ENCODE measurements at places on chromosomes 4 and X.

DNA sequence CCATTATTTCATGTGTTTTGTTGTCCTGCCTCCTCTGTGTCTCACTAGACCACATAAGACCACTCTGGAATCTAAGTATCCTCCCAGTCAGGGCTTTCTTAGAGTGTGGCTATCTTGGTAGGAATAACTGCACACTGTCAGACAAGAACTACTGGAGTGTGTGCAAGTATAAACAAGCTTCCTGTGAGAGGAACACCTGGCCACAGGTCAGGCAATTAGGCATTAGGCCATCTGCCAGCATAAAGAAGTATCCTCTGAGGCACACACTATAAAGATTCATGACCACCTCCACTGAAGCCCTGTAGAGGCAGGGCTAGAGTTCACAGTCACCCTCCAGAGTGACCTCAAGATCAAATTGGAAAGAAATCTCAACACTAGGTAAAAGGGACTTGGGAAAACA is 507.0 kb upstream of the PABPC4L start:
- DNase-seq = no peak

DNA sequence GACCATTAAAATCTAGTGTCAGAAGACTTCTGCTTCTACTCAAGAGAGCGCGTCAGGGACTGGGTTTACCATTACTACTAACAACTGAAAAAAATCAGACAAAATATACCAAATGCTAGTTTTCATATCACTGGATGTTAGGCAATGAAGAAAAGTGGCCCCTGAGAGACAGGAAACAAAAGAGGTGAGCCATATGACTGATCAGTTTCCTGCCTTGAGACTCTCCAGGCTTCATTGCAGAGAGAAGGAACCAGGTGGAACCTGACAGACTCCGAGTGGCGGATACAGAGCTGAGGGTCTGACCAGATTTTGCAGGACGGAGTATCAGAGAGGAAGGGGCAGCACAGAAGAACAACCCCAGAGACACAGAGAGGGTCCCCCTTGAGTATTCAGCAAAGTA is 86.3 kb downstream of the C4orf51 start:
- DNase-seq = no peak

DNA sequence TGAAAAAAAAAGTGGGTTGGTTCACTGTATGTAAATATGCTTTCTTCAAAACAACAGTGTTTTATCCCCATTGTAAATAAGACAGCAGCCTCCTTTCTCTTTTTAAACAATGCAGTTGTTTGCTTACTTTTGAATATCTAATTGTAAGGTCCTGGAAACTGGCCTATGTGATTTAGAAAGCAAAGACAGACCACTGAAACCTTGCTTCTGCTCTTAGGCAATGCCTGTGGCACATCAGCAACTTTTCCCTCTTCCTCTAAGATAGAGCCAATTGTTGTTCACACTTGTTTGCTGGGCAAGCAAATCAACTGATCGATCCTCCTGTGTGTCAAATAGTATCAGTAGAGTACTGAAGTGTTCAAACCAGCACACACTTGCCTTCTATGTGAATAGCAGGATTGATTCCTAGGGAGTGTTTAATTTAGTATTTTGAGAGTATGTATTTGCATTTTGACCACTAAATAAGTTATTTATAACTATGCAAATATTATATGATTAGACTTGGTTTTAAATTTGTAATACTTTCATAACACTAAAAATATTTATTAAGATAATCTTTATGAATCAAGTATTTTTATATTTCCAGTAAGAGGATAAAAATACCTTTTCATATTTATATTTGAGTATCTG is 55.4 kb upstream of the GRPR start:
- DNase-seq = no peak

DNA sequence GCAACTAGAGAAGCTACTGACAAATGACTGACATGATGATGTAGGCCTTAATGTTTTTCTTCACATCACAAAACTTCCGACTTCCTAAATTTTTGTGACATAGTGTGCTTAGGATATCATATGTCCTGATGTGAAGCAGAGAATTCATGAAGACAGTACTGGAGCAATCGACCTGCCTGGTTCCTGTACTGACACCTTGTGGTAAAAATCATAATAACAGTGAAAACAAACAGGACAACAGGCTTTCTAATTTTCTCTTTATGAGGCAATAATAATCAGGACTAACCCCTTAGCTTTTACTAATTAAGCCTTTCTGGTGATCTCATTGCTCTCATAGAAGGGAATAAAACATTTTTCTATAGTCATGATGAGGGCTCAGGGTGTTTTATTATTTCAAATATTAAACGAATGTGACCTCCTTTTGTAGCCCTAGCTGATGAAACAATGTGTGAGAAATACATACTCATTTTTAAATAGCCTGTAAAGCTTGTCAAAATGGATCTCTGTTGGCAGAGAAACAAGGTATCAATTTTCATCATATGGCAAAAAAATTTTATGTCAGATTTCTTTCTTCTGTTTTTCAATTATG is 158.4 kb downstream of the TENT5D start:
- DNase-seq = peak; percentile 3

DNA sequence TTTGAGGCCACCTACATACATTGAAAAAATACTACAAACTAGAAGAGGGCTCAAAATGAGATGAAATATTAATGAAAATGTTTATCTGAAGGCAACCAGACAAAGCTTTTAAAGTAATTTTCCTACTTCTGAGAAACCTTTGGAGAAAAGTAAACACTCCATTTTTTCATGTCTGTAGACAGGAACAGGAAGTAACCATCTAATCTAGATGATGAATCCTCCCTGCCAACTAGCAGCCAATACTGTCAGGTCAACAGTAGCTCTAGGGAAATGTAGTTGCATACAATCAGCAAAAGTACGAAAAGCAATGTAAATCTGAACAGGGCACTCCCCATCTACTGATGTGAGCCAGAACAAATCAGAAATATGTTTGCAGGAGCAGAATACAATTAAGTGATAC is 49.0 kb downstream of the AMMECR1 start:
- no peak for DNase-seq

GRCh38 chr4:24956763-24957162 is 43.9 kb upstream of the CCDC149 start:
- DNase-seq = no peak

GRCh38 chr4:138604556-138604955 is 362.4 kb upstream of the SLC7A11 start:
- no peak for DNase-seq

DNA sequence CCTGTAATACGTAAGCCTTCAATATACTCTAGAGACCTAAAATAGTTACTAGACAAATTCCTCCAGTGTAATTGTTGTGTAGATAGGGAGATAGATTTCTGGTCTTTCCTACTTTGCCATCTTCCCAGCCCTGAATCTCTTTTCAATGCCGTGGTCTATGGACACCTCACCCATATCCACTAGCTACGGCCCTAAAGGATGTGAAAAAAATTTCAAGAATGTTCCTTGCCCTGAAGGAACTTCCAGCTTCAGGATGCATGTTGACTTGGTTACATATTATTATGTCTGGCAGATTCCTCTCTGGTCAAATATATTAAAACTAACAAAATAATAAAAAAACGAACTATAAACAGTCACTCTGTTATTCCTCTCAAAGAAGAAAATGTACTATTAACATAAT is 52.4 kb upstream of the TSPAN5 start:
- DNase-seq = peak; percentile 63

DNA sequence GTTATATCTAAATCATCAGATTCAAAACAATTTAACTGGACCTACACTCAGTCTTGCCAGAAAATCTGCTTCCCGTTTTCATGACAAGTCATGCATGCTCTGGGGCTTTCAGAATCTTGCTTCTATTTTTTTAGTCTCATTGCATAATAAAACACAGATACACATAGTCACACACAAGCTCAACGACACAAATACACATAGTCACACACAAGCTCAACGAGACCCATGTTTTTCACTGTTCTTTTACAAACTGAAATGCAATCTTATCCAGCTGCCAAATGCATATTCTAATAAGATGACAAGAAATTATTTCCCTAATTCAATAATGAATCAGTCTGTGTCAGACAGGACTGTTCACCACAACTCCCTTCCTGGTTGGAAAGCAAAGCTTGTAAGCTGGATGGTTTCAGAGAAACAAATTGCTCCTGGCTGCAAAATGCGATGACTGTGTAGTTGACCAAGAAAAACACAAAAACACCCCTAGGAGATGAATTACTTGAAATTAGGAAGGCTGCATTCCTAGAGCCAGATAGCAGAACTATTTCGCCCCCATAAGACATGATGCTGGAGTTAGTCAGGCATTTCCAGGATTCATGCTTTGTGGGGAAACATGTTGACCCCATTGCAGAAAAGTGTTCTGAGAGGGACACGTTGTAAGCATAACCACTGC is 208.7 kb downstream of the CHIC2 start:
- DNase-seq = peak; percentile 62

DNA sequence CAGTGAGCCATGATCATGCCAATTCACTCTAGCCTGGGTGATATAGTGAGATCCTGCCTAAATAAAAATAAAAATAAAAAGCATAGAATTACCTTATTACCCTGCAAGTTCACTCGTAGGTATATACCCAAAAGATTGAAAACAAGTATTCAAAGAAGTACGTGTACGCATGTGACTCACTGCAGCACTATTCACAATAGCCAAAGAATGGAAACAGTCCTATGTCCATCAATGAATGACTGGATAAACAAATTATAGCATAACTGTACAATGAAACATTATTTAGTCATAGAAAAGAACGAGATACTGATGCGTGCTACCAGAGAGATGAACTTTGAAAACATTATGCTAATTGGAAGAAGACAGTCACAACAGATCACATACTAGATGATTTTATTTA is 204.6 kb upstream of the DIAPH2 start:
- DNase-seq = peak; percentile 74

- DNase-seq = no peak
These were observed 327.5 kb downstream of the BMPR1B start for GRCh38 chr4:95085124-95085833.

- DNase-seq = no peak
These were observed 24.2 kb upstream of the F9 start for GRCh38 chrX:139506333-139506732.

DNA sequence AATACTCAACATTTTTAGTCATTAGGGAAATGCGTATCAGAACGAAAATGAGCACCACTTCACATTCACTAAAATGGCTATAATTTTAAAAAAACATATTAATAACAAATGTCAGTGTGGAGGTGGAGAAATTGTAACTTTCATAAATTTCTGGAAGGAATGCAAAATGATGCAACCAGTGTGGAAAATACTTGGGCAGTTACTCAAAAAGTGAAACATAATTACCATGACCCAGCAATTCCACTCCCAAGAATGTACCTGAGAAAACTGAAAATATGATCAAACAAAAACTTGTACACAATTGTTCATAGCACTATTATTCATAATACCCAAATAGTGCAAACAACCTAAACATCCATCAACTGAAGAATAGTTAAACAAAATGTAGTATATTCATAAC is 76.1 kb upstream of the FAM241A start:
- DNase-seq = peak; percentile 37

- DNase-seq = peak; percentile 71
These were observed 60.0 kb upstream of the BANK1 start for GRCh38 chr4:101730291-101731117.

GRCh38 chrX:9846631-9847030 is 60.4 kb downstream of the SHROOM2 start:
- DNase-seq = no peak

DNA sequence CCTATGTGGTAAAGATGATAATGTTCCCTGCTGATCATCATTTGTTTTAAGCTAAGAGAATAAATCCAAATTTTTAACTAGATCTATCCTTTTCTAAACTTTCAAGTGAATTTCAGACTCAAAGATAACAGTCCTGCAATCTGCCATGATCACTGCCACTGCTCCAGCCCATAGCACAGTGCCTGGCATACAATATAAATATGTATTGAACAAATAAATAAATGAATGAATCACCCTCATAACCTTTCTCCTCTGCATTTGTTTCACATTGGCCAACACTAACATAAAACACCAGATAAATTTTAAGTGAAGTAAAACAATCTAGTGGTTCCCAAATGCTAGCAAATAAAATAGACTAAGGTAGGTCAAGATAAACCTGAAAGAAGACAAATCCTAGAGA is 439.0 kb downstream of the GPM6A start:
- DNase-seq = peak; percentile 39

GRCh38 chr4:135267148-135267865 is 1065.7 kb upstream of the PABPC4L start:
- peak; percentile 16 for DNase-seq

DNA sequence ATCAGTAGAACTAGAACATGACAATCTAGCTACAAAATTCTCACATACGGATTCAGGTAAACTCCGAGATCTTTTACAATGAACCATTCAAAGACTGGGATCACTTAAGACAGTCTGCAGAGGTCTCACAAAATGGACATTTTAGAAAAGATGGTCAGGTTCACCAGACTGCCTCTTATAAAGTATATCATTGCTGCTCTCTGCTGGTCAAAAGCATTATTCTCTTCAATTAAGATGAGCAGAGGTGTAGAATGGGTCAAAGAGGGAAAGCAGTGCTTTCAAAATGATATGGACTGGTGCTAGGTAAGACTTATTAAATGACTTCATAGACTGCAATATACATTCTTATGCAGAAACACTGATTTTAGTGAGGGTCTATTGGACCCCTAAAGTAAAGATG is 434.7 kb downstream of the PACRGL start:
- peak; percentile 16 for DNase-seq

GRCh38 chr4:127479031-127479622 is 153.6 kb upstream of the INTU start:
- DNase-seq = peak; percentile 47

GRCh38 chr4:102007959-102008425 is 217.5 kb downstream of the BANK1 start:
- no peak for DNase-seq
